Hindlimb muscle (tissue), 1 donor: ENCODE measurements at places on chromosomes 13 and 19.

DNA sequence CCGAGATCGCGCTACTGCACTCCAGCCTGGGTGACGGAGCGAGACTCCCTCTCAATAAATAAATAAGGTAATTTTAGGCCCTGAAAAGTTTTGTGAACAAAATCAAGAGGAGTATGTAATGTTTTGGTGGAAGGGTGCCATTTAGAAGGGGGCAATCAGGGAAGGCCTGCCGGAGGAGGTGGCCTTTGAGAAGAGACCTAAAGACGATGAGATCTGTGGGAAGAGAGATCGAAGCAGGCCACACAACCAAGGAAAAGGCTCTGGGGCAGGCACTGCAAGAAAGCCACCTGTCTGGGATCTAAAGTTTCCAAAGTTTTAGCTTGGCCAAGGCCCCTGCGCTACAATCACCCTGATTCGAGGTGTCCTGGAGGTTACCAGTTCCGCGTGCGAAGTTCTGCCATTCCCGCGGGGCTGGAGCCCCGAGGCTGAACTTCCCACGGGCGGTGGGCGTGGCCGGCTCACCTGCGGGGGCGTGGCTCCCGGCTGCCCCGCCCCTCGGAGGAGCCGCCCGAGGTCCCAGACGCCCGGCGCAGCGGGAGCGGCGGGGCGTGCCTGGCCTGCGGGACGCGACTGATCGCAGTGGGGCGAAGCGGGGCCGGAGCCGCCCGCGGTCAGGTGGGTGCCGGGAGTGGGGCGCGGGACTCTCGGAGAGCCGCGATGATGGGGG lies at the start of gene KLC3:
Gene KLC3, plus strand, starts transcription at position 519 of the 667 bp plus-strand sequence. CDS start 4,792 bp downstream, outside the sequence.
- no peak for DNase-seq

DNA sequence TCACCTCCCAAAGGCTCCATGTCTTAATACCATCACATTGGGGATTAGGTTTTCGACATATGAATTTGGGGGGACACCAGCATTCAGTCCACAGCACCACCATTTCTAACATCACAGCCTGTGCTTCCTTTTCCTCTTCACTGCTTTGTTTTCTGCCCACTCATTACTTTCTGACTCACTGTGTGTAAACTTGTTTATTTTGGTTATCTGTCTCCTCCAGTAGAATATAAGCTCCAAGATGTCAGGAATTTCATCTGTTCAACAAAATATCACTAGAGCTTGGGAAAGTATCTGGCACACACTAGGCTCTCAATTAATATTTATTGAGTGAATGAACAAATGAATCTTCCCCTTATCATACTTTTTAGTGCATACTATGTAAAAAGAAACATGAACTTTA lies 152.0 kb downstream of the NUFIP1 start:
- DNase-seq: no peak

GRCh38 chr19:39265321-39265916 lies 2.8 kb upstream of the IFNL2 start:
- no peak for DNase-seq

DNA sequence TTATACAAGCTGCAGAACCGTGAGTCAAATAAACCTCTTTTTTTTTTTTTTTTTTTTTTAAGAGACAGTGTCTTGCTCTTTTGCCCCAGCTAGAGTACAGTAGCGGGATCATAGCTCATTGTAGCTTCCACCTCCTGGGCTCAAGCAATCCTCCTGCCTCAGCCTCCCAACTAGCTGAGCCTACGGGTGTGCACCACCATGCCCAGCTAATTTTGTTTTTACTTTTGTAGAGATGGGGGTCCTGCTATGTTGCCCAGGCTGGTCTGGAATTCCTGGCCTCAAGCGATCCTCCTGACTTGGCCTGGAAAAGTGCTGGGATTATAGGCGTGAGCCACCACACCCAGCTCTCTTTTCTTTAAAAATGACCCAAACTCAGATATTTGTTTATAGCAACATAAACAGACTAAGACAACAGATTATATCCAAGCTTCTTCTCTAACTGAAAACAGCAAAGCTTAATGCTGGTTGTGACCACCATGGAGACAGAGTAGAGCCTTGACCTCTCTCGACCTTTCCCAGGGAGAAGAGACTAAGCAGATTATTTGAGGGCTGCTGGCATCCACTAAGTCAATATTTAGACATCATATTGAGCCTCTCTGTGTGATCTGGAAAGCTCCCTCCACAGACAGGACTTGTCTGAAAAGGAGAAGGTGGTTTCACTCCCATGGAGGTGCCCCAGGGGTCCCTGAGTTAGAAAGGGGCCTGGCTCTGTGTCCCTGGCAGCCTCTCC lies 150.0 kb downstream of the KCTD15 start:
- DNase-seq: no peak

- DNase-seq: peak; percentile 18
These were observed 140.9 kb downstream of the ZNF536 start for GRCh38 chr19:30513082-30513411.
